ENCODE measurements at places on chromosomes 6 and 20.

- DNase-seq: no peak
Measured at GRCh38 chr6:36266913-36267644, 2.8 kb upstream of the PNPLA1 start.

DNA sequence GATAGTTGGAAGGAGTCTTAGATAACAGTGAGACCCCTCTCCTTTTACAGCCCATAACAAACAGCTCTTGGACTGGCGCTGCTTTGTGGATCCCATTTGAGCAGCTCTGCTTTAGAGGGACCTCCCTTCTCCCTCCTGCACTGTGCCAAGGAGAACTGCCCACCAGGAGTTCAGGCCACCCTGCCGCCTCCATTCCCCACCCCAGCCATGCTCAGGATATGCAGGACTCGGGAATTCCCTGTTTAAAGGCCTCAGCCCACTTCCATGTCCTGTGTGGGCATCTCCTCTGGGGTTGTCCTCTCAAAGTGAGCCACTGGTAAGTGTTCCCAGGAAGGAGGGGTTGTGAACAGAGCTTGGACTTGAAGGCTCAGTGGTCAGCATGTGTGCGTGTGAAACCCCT lies 312.6 kb upstream of the RNF24 start:
- DNase-seq: no peak

DNA sequence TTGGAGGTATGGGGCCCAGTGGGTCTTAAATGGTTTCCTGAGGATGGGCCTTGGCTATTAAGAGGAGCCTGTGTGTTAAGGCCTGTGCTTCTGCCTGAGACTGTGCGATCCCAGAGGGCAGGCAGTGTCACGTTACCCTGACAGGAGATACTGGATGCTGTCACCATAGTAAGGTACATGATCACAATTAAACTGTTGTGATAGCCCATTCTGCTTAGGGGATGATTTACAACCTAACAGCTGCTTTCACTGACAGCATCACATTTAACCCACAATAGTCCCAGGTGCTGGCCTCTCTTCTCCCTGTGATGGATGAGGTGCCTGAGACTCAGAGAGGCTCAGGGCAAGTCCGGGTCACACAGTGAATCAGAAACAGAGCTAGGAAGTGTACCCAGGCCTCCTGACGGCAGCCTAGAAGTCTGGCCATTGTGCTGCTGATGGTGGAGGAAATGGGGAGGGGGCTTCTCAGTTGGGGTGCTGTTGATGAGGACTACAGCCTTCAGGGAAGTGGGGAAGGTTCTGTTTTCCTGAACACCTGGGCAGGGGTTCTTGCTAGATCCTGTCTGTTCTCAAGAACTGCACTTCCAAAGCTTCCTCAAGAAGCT lies 97.3 kb downstream of the MDGA1 start:
- DNase-seq: no peak

GRCh38 chr6:48037946-48038345 lies 73.1 kb downstream of the PTCHD4 start:
- no peak for DNase-seq

DNA sequence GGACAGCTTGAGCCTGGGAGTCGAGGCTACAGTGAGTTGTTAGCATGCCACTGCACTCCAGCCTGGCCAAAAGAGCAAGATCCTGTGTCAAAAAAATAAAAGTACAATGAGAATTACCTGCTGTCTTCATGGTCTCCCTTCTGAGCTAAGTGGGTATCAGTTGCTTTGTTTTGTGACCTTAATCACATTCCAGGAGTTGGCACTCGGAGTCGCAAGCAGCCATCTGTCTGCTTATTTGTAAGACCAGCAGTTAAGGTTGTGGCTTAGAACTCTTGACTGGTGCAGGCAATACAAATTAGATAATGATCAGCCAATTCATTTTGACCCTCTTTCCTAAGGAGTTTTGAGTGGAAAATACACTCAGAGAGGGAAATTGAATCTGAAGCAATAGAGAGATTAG lies 114.0 kb downstream of the MYO6 start:
- DNase-seq: no peak

GRCh38 chr6:14384175-14384949 lies 266.8 kb downstream of the CD83 start:
- no peak for DNase-seq
